ENCODE measurements at places on chromosomes 7 and 10.

- DNase-seq = no peak
These were observed 41.9 kb downstream of the CREB3L2 start for GRCh38 chr7:137960020-137960419.

DNA sequence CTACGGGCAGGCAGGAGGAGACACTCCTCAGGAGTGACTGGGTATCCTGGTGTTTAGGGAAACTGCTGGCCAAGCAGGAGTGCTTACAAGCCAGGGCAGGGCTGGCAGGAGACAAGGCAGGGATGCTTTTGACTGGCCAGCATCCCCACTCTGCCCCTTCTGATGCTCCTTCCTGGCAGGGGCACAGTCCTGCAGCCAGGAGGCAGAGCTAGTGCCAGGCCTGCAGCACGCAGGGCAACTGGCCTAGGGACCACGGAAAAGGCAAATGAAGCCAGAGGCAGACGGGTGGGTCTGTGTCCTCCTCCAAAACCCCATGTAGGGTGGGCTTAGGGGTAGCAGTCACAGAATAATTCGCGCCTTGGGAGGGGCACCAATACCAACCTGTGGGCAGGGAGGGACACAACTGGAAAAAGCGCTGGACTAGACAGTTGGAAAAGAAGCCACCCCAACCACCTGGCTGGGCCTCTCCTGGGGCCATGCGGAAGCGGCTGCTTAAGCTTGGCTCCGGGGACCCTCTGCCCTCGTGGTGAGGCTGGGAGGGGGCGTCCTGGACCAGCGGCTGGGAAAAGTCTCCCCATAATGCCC is 4.8 kb downstream of the IMPDH1 start:
- no peak for DNase-seq

- no peak for DNase-seq
These were observed 8.2 kb downstream of the BMS1 start for GRCh38 chr10:42790835-42791234.

DNA sequence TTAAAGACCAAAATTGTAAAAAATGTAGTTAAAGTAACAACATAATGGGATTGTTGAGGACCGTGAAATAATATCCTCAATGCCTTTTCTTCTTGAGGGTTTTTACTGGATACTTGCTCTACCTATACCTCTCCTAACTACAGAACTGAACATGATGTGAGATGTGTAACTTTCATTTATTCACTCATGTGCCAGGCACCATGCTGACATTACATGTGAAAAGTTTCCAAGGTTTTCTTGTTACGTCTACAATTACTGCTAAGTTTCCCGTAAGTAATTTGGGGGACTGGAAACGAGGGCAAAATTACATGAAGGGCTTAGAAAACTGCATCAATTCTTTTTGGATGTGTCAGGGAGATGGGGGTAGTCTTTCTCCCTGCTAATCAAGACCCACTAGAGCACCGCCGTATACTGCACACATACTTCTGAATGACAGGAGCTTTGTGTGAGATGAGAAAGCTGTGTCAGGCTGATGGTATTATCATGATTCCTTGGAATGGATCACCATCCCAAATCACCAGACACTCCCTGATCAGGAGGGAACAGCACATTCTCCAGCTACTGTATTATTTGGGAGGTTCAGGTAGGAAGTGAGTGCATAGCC is 41.8 kb downstream of the PTPRZ1 start:
- no peak for DNase-seq

DNA sequence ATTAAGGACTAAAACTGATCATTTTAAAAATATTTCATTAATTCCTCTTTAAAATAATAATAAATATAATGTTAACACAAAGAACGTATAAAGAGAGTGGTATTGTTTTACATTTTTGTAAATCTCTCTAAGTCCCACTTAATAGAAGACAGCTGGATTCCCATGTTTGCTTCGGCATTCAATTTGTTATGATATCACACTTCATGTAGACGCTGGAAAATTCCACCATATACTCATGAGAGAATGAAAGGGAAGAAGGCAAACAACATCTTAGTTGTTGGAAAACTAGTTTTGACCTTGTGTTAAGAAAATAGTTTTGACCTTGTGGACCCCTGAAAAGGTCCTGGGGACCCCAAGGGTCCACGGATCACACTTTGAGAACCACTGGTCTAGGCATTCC is 85.3 kb upstream of the MGMT start:
- no peak for DNase-seq

DNA sequence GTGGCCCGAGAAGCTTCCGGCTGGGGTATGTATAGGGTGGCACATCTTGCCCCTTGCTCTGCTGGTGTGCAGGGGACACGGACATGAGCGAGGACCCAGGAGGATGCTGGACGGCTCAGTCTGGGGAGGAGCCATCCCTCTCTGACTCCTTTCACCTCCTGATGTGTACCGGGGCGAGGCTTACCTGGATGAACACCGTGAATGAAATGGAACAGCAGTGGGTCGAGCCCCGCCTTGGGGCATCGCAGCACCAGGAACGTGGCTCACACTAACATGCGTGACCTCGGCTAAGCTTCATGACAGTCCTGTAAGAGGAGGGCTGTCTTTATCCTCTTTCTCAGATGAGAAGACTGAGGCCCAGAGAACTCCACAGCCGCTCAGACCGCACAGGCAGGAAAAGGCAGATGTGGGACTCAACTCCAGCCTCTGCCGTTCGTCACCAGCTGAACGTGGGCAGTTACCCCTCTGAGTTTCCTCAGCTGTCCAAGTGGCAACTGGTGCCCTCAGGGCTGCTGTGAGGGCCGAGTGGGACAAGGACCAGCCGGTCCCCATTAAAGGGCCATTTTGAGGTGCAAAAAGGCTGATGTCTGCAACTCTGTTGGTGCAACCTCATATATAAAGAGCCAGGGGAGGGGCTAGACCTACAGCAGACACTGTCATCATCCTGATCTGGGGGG is 54.5 kb downstream of the INSIG1 start:
- no peak for DNase-seq

Measured in activated CD4-positive, alpha-beta T cell treated with anti-CD3 and anti-CD28 coated beads, Interleukin-2, amount 50 U/mL, for 1 hour (primary cell).